ENCODE measurements at places on chromosomes 3 and 15.

GRCh38 chr3:161423911-161424522, 52.7 kb upstream of the SPTSSB start:
- DNase-seq = no peak

DNA sequence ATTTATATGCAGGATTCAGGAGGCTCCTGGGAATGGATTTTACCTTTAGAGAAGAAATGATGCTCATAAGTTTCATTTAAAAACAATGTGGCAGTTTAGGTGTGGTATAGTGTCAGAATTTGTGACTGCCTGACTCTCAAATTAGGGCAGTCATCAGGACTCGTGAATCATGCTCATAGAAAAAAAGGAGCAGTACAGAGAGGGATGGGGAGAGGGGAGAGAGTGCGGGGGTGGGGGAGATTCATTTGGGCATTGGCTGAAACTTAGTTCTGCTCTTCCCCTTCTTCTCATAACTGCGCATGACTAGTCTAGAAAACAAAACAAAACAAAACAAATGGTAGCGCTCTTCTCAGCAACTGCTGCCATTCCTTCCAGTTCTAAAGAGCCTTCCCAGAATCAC, 44.3 kb downstream of the PRTG start:
- DNase-seq = no peak

DNA sequence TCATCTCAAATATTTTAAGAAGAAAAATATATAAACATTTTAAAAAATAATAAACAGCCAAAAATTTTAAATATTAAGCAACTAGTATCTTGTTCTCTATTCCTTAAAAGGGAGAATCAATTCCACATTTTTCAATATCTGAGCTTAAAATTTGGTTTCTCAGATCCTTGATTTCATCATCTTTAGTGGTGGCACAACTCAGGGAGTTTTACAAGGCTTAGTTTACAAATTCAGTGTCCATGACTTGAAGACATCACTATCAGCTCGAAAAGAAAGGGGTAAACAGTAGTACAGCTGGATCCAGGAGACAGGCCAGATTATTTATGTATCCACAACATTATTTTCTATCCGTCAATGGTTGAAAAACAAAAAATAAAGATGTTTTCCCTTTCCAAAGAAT, 11.6 kb downstream of the IGF2BP2 start:
- no peak for DNase-seq

- DNase-seq = no peak
These were observed 67.7 kb downstream of the RARB start for GRCh38 chr3:25495726-25496253.

DNA sequence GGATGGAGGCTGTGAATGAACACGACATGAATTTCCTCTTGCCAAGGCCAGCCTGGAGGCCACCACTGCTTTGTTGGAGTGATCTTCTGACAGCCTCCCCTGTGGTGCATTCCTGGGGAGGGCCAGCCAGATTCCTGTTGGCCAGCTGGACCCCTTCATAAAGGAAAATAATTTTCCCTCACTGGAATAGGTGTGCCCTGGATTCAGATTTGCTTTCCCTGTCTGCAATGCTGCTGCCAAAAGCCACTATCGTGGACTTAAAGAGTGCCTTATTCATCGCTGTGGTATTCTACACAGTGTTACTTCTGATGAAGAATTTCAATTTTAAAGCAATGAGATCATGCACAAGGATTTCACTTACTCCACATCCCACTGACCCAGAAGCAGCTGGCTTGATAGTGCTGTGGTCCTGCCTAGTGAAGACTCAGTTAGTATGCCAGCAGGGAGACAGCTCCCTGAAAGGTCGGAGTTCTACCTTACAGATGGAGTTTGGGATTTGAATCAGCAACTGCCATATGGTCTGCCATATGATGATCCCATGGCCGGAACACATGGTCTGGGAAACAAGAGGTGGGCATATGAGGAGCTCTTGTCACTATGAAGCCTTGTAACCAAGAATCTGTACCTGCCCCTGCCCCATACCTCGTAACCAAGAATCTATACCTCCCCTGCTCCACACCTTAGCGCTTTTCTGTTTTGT, 145.2 kb downstream of the KLF13 start:
- DNase-seq = no peak

GRCh38 chr3:2423143-2423542, 324.5 kb downstream of the CNTN4 start:
- no peak for DNase-seq

DNA sequence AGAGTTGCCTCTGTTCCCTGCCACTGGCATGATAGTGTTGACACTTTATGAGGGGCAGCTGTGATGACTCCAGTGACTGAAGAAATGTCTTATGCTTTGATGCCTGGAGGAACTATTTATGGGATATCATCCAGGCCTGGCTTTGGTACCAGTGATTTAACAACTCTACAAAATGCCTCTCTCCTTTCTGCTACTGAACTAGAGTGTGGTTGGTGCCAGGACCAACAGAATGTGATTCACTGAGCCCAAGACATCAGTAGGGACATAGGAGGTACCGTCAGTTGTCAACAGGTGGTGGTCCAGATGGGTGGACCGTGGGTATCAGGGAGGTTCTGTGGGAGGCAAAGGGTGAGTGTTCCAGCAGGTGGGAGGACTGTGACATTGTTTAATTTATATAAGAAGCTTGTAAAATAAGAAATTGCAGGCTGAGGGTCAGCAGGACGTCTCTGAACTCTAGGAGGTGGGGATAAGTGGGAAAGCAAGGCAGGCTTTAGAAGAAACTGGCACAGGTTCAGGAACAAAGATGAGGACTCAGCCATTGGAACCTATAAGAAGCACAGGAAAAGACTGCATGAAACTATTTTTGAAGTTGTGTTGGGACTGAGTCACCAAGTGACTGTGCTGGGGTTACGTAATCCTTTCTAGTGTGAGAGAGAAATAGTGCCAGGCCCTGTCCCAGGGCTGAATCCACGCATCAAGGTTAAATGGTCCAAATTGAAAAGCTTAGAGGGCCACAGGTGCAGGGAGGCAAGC, 28.5 kb upstream of the SLC7A14 start:
- DNase-seq = no peak

- DNase-seq = no peak
These were observed 238.5 kb downstream of the WDR72 start for GRCh38 chr15:53520996-53521395.

GRCh38 chr3:198062068-198062465, 102.0 kb downstream of the LMLN start:
- no peak for DNase-seq

- DNase-seq = no peak
These were observed 52.9 kb downstream of the ZBTB38 start for GRCh38 chr3:141421186-141421585.

DNA sequence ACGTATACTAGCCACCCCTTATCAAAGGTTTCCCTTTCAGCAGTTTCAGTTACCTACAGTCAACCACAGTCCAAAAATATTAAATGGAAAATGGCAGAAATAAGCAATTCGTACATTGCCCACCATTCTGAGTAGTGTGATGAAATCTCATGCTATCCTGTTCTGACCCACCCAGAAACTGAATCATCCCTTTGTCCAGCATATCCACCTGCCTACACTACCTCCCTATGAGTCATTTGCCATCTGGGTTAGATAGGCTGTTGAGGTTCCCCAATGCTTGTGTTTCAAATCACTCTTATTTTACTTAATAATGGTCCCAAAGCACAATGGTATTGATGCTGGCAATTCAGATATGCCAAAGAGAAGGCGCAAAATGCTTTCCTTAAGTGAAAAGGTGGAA, 15.3 kb upstream of the PHC3 start:
- no peak for DNase-seq

DNA sequence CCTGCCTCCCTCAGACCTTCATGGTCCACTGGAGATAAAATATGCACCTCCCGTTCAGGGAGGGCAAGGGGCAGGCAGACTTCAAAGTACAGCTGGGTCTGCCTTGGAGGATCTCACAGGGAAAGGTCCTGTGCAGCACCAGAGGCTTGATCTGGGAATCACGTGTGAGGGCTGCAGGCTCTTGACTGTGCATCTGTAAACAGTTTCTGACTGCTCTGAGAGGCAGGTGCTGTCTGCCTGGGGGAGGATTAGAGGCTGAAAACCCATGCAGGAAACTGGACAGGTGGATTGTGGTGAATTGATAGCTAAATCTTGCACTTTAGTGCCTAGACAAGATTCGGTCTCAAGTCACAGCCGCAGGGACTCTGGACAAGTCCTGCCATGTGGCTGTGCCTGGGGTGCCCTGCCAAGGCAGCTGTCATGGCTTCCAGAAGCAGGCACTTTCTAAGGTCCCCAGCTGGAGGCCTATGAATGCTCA, 239.3 kb downstream of the EPHB1 start:
- no peak for DNase-seq

DNA sequence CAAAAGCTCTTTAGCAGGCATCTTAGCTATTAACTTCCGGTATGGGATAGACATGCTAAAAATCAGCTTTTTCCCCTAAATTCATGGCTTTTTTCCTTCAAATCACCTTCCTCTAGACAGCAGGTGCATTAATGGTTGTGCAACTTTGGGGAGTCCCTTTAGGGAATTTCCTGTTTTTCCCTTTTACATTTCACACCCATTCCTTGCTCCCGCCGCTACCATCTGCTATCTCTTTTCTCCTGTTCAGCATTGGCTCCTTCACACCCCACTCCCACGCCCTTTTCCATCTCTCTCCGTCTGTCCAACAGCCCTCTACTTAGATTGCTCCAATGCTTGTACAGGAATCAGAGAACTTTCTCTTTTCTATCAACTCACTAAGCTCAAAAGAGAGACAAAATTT, 43.4 kb downstream of the FEZF2 start:
- DNase-seq = no peak

- no peak for DNase-seq
These were observed 343.7 kb downstream of the ERC2 start for GRCh38 chr3:56124546-56124945.

DNA sequence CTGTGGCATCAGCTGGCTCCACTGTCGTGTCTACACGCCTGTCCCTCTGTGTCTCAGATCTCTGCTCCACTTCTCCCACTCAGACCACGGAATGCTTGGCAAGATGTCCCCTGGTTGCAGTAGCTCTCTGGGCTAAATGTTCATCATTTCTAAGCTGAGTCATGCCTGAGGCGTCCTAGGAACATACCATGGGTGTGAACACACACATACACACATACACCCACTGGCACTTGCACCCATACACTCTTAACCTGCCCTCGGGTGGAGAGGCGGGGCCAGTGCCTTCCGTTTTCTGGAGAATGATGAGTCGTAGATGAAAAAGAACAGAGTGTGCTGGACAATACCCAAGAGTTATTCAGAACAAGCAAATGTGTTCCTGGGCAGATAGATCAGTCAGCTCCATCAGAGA, 72.4 kb downstream of the SENP2 start:
- no peak for DNase-seq

- no peak for DNase-seq
These were observed at the start of gene ACY1 for GRCh38 chr3:51982838-51983577. Gene ACY1, plus strand, starts transcription at chr3:51983535. Its CDS starts 530 bp downstream, at chr3:51984065.

GRCh38 chr3:66314455-66314854, 93.7 kb downstream of the SLC25A26 start:
- no peak for DNase-seq

GRCh38 chr15:79156704-79157375, 66.3 kb upstream of the RASGRF1 start:
- DNase-seq = no peak

GRCh38 chr3:52286777-52287110, 884 bp upstream of the GLYCTK start:
- no peak for DNase-seq
